ENCODE measurements at places on chromosomes 6 and 20. TPM values are rescaled to one million over a fixed set of nuclear protein-coding genes. Genes with fewer than 3 reads are reported as not detected.

Gene LPA
- not detected for total RNA-seq

Gene SNAP91
- not detected for total RNA-seq

Gene GPR63
- total RNA-seq, result 1.7 TPM

Gene BTNL2
- not detected for total RNA-seq

Gene CHRNA4
- not detected for total RNA-seq

Gene SCGN
- total RNA-seq, result not detected

Gene FLRT3
- not detected for total RNA-seq

Gene PSMB9
- 207 TPM for total RNA-seq

Gene RAET1G
- not detected for total RNA-seq

Gene PPIL6
- total RNA-seq, result 0.36 TPM

Gene CGAS
- total RNA-seq, result 43.8 TPM

Gene BMP6
- not detected for total RNA-seq

Gene SPATS1
- total RNA-seq, result not detected

Measured in activated CD8-positive, alpha-beta memory T cell treated with anti-CD3 and anti-CD28 coated beads for 36 hours (primary cell).